ENCODE measurements at places on chromosomes 16 and 17.

- no peak for DNase-seq
Observed at GRCh38 chr16:6932871-6933385, 399.7 kb upstream of the RBFOX1 start.

GRCh38 chr16:29862383-29862883, 593 bp downstream of the CDIPT start:
- peak; percentile 20 for DNase-seq

- DNase-seq, result no peak
Observed at GRCh38 chr17:47267354-47267828, 13.8 kb downstream of the ITGB3 start.

DNA sequence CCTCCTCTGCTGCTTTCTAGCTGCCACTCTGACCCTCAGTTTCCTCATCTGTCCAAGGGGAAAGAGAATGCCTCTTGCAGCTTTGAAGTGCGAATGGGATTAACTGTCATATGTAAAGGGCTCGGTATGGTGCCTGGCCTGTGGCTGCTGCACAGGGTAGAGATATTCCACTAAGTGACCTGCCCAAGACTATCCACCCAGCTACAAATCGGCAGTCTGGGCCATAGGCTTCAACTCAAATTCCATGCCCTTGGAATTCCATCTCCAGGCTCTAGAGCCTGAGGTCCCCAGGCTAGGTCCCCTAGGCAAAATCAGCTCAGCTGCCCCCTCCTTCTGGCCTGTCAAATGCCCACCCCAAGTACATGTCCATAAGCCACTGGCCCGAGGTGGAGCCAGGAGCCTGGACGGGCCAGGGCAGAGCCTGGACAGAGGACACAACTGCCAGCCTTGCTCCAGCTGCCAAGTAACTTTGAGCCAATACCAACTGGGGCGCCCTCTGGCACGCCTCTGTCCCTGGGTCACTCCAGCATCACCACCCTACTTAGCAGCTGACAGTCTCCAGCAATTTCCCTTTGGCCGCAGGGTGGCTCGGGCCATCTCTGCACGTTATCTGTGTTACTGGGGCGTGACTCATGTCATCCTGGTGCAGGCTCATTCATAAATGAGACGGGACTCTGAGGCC, 57.2 kb downstream of the SDK2 start:
- DNase-seq, result no peak

- no peak for DNase-seq
Observed at GRCh38 chr16:53974484-53975080, 270.6 kb downstream of the FTO start.

GRCh38 chr17:59746849-59747445, 39.5 kb downstream of the VMP1 start:
- DNase-seq, result no peak

GRCh38 chr17:4942760-4943508, 2.9 kb downstream of the RNF167 start:
- no peak for DNase-seq

DNA sequence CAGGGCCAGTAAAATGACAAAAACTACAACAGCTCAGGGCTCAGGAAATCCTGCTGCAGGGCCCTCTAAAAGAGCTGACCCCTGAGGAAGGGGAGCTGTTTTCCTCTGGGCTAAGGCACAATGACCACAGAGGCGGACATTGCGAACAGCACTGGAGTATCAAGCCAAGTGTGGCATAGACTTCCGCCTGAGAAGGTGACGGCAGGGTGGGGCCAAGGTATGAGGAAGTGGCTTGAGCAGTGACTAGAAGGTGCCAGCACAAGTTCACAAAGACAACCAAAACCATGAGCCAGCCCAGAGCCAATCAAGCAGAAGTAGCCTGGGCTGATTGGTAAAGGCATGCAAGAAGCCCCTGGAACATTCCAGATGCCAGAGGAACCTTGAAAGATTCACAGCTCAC, 13.9 kb downstream of the ERN2 start:
- DNase-seq, result peak; percentile 77

DNA sequence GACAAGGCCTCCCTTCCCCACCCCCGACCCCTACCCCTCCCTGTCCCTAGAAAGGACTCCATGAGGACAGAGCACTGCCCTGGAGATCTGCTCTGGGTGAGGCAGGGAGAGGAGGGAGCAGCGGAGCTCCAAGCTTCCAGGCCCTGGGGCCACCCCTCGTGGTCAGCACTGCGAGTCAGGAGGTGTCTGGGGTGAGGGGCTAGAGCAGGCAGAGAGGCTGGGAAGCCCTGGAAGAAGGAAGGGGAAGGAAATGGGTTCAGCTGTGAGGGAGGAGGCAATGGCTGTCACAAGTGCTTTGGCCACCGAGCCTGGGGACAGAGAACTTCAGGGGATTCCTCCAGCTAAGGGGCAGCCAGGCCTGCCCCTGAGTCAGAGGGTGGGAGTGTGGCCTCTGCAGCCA, 28.2 kb upstream of the DNAI2 start:
- DNase-seq, result no peak

DNA sequence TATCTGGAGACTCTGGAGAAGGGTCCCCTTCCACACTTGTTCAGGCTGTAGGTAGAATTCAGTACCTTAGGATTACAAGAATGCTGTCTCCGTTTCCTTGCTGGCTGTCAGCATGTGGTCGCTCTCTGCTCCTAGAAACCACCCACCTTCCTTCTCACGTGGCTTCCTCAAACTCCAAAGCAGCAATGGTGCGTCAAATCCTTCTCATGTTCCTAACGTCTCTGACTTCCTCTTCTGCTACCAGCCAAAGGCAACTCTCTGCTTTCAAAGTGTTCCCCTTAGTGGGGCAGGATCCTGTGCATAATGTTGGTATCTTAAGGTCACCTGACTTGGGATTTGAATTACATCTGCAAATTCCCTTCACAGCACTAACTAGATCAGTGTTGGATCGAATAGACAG, 30.9 kb upstream of the DYNLRB2 start:
- DNase-seq, result no peak

DNA sequence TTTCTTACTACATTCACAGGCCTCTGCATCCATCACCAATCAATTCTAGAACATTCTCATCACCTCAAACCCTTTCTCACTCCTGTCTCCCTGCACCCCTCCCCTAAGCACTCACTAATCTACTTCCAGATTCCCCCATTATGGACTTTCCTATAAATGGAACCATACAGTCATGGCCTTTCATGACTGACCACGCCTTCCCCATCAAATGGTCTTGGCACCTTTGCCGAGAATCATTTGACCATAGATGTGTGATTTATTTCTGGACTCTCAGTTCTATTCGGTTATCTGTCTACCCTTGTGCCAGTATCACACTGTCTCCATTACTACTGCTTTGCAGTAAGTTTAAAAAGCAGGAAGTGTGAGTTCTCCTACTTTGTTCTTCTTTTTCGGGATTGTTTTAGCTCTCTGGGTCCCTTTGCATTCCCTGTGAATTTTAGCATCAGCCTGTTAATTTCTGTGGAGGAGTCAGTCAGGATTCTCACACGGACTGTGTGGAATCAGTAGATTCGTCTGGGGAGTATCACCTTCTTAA, 27.5 kb downstream of the GTF3C1 start:
- DNase-seq, result no peak

DNA sequence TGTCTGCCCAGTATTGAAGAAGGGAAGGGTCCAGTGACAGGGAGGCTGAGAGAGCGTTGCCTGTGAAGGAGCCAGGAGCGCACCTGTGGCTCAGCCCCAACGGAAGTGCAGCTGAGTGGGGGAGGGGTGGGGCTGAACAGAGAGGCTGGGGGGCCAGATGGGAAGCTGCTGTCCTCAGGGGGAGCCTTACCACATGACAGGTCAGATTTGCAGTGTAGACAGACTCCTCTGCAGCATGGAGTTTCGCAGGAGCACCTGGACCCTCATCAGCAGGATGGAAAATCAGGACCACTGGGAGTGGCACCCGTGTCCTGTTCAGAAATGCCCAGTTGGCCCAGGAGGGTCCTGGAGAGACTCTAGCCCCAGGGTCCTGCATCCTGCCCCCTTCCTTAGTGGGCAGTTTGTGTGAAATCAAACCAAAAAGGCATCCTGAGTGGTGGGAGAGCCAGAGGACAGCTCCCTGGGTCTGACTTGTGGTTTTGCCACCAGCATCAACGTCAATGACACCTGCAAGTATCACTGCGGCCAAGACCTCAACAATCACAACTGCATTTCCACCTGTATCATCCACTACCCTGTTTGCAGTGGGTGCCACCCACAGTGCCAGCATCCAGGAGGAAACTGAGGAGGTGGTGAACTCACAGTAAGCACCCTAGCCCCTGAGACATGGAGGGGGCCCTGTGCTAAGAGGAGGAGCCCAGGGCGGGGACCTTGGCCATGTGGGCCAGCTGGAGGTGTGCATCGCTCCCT, 7.8 kb downstream of the CD300A start:
- no peak for DNase-seq

DNA sequence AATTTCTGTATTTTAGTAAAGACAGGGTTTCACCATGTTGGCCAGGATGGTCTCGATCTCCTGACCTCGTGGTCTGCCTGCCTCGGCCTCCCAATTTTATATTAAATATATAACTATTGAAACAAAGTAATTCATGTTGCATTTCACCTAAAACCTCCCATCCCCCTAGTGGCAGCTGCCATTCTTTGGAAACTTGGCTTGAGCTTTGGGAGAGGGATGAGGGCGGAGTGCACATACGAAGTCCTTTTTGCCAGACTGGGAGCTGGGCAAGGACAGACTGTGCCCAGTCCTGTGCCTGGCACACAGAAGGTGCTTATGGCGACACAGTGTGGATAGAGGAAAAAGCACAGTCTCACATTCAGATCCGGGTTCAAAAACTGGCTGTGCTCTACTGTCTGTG, 83.8 kb downstream of the NETO2 start:
- DNase-seq, result no peak

DNA sequence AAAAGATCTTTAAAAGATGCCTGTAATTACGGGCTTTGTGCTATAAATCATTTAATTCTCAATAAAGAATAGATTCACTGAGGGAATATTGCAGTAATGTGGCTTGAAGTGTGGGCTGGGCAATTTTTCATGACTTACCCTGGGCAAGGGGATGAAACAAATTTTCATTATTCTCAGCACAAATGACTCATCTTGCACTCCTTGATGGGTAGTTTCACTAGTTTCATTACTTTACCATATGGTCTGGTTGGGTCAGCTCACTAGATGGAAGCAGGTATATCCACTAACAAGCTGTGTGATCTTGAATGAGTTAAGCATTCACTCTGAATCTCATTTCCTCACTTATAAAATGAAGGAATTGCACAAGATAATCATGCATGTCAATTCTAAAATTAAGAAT, 234.3 kb downstream of the ABCC12 start:
- DNase-seq, result no peak

DNA sequence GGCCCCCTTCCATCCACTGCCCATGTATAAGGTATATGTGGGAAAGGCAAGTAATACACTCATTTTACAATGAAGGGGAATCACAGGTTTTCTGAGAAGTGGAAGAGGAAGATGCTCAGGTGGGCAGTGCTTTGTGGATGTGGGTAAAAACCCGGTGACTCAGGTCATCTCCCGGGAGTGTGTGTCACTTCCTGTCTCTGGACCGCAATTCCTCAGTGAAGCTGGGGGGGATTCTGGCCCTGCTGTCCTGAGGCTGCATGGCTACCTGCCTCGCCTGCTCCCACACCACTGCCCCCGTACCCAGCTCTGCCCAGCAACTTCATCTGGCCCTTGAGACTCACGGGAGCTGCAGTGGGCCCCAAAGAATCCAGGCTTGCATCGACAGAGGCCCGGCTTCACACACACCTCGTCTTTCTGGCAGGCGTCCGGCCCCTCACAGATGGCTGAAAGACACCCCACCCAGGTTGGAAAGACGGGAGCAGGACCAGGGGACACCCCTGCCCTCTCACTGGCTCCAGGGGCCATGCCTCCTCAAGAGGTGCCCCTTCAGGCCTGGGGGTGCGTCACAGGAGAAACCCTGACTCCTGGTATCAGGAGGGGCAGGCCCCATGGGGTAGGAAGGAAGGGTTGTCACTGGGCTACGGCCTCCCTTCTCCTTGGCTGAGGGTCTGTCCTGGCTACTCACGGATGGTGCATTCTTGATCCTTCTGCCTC, 882 bp downstream of the SCARF1 start:
- peak; percentile 61 for DNase-seq

- DNase-seq, result peak; percentile 89
Observed at GRCh38 chr17:43368740-43369506, 29.9 kb upstream of the ARL4D start.

DNA sequence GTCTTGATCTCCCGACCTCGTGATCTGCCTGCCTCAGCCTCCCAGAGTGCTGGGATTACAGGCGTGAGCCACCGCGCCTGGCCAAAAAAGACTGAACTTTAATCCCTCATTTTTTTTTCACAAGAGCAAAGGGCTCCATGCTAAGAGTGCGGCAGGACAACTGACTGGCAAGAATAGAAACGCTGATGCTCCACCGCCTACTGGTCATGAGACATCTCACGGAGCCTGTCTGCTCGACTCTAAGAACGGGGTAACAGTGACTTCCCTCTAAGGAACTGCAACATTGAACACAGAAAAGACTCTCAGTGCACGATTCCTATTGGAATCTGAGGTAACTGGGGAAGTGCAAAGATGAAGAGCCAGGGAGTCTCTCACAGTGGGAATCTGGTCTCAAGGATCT, 23.9 kb downstream of the HIGD1B start:
- DNase-seq, result no peak

DNA sequence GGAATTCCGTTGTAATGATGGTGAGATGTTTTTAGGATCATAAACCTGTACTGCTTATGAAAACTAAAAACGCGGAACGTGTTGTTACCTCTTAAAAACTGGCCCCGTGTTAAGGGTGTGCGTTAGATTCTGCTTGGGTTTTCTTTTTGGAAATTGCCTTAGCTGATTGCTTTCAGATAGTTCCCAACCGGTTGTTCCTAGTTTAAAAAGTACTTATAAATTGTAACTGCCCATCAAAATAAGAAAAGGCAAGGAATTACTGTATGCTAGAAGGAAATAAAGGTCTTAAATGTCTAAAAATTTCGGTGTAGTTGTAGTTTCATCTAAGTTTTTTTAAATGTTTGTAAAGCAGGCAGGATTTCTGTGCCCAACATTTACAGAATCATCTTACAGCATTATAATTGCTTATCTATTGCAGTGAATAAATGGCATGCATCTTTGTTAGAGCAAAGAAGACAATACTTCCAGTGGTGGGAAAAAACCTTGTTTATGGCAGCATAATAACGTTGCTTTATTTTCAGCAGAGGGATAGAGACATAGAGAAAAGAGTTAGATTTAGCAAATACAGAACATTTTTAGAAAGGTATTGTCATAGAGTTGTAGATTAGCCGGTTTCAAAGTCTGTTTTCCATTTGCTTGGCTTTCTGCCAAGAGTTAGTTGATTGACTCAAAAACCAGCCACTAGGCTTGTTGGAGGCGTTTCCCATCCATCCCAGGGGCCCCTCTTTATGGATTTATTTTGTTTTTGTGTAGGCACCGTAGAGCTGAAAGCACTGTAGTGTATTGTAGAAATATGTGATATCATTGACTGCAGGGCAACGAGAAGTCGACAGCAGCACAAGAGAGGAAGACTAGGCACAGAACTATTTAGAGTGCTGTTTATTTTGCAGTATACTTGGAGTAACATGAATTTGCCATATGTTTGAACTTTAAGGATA, 1.7 kb downstream of the PPM1D start:
- DNase-seq, result peak; percentile 66

- DNase-seq, result peak; percentile 73
Observed at GRCh38 chr17:28371245-28372202, at the start of gene SARM1. TSS of gene SARM1 (plus strand) at chr17:28371694. CDS start at chr17:28372033, 339 bp downstream.

GRCh38 chr17:83149761-83150251, 70.4 kb downstream of the METRNL start:
- DNase-seq, result no peak
